ENCODE measurements at places on chromosomes 1 and 21.
A peak's percentile ranks its signal among the peaks of the same experiment; 100 is the strongest.

GRCh38 chr1:111184663-111185062 is 15.8 kb downstream of the DENND2D start:
- no peak for DNase-seq

DNA sequence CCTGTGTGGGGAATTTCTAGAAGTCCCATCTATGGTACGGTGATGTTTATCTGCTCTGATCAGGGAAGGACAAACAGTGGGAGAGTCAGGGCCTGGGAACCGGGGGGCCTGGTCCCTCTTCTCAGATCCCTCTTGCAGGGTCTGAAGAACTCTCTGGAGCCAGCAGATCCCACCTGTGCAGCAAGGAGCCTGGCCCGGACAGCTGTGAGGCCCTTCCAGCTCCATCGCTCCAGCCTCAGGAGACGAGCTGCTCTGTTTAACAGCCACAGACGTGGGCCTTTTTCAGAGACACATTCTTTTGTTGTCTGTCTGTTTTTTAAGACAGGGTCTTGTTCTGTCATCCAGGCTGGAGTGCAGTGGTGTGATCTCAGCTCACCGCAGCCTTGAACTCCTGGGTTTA is 14.5 kb downstream of the C1orf174 start:
- DNase-seq: no peak

- DNase-seq: no peak
Measured at GRCh38 chr1:185312361-185313138, 4.5 kb downstream of the IVNS1ABP start.

- DNase-seq: no peak
Measured at GRCh38 chr1:234999513-234999940, 129.1 kb downstream of the TOMM20 start.

GRCh38 chr1:204443871-204444581 is 32.4 kb upstream of the PPP1R15B start:
- DNase-seq: no peak

GRCh38 chr1:8015036-8015808 is 10.9 kb downstream of the ERRFI1 start:
- DNase-seq: no peak

GRCh38 chr1:53359225-53359933 is 31.5 kb upstream of the LRP8 start:
- DNase-seq: no peak

GRCh38 chr1:194043984-194044755 is 857.8 kb upstream of the B3GALT2 start:
- DNase-seq: no peak

- no peak for DNase-seq
Measured at GRCh38 chr1:25673962-25674806, 57.6 kb downstream of the MAN1C1 start.

DNA sequence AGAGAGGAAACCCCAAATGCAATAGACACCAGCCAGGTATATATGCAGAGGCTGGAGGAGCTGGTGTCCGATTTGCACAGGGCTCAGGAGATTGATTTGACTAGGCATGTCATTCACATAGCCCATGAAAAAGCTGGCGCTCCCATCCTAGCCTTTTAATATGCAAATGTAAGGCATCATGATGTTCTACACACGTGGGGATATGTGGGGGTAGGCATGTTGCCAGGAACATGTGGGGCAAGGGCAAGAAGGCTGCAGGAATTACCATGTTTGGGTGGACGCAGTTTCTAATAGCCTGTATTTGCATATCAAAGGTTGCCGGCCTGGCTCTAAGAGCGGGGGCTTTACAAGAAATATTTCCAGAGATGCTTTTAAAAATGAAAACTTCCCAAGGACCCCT is 11.7 kb upstream of the SH3GLB1 start:
- no peak for DNase-seq

- DNase-seq: no peak
Measured at GRCh38 chr1:185694081-185694480, 40.1 kb upstream of the HMCN1 start.

DNA sequence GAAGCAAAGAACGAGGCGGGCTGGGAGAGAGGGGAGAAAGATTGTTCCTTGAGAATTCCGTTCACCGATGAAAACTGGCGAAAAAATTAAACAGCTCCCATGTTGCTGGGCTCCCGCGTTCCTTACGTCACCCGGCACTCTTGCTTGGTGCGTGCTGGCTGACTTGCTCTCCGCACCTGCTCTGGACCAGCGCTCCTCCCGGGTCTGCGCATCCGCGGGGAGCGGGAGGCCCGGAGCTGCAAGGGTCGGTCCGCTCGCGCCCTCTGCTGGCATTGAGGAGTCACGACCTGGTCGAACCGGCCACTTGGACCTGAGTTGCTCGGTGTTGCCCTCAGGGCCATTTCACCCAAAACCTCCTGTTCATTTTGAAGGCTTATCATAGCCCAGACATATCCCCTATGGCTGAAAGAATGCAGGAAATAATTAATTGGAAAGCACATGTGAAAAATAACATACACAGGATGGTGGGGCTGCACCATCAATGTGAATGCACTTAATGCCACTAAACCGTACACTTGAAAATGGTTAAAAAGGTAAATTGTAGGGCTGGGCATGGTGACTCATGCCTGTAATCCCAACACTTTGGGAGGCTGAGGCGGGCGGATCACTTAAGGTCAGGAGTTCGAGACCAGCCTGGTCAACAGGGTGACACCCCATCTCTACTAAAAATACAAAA is 98.9 kb upstream of the BACE2 start:
- peak; percentile 13 for DNase-seq

- no peak for DNase-seq
Measured at GRCh38 chr1:64898107-64898861, 68.1 kb downstream of the JAK1 start.

GRCh38 chr1:185672719-185673360 is 61.4 kb upstream of the HMCN1 start:
- DNase-seq: no peak

- DNase-seq: no peak
Measured at GRCh38 chr1:222404710-222405109, 143.2 kb downstream of the HHIPL2 start.

GRCh38 chr1:61748566-61748965 is 6.3 kb downstream of the PATJ start:
- no peak for DNase-seq

DNA sequence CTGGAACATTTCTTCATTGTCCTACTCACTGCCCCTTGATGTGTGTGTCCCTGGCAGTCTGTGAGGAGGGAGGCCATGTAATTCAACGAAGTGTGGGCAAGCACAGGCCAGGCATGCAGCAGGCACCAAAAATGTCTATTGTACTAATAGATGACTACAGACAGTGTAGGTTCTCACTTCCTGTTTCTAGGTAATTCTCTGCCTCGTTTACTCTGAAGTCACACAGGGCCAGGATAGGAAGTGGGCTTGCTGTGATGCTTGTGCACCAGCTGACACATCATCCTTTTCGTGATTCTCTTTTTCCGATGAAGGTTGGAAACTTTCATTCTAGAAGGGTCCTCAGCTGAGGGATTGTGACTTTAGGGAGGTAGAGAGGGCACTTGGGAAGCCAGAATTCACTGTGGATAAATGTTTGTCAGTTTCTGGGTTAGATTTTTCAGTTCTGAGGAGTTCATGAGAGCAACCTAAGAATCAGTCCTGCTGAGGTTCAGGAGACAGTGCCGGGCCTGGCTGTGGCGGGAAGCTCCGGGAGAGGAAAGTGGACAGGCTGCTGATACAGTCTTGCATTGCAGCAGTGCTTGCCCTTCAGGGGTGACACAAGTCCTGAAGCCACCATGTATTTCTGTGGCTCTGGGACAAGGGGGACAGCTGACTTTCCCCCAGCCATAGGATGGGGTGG is 4.3 kb upstream of the CSF1 start:
- peak; percentile 16 for DNase-seq

DNA sequence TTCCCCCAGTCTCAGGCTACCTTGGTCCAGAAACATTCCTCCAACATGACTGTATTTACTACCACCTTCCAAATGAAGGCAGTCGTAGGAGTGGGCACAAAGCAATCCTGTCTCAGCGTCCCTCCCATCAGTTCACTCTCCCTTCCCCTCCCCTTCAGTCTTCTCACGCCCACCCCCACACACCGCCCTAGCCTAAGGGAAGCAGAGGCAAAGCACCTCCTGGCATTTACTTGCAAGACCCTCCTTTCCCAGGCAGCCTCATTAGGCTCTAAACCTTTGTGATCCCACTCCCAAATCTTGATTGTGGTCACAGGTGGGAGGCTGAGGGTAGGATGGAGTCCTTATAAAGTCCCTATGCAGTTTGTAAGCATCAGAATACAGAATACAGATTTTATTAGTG is 23.9 kb upstream of the LPAR3 start:
- no peak for DNase-seq

DNA sequence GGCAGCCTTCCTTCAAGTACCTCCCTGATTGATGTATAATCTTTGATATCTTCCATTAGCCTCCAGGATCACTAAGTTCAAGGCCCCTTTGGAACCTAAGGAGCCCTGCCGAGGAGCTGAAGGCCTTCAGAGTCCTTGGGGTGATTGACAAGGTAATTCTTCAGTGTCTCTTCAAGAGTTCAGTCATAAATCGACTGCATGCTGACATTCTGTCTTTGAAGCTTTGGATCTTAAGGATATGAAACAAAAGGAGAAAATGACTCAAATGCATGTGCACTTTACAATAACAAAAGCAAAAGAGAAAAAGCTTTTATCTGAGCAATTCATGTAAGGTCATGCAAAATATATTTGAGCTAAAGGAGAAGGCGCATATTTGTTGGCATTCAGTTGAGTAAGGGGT is 125.3 kb downstream of the RPS6KC1 start:
- DNase-seq: no peak

- no peak for DNase-seq
Measured at GRCh38 chr1:152876827-152877226, 1.3 kb upstream of the SMCP start.

DNA sequence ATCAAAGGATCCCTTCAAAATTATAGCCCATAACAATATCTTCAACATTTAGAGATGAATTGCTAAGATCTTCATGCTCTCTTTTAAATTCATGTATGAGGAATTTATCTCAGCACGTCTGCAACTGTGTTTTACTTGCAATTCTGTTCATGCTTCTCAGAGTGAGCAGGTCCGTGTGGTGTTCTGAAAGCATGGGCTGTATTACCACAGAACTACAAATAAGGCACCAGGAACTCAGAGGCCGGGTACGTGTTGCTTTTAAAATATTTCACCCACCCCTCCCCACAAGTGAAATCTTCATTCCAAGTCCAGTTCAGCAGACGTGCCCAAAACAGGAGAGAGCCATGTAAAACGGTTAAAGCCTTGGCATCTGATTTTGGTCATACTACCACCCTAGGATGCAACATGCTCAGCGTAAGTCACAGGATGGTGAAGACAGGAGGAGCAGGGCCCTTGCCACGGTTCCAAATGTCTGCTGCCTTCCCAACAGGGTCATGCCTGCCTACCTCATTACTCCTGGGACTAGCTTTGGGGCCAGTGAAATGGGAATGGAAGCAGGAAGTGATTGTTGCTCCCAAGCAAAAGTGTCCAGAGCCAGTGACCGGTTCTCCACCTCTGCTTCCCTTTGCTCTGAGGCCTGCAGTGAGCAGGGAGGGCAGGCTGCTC is 133.7 kb downstream of the PTPN14 start:
- no peak for DNase-seq

GRCh38 chr1:119646521-119647227 is 1.4 kb downstream of the ZNF697 start:
- no peak for DNase-seq

DNA sequence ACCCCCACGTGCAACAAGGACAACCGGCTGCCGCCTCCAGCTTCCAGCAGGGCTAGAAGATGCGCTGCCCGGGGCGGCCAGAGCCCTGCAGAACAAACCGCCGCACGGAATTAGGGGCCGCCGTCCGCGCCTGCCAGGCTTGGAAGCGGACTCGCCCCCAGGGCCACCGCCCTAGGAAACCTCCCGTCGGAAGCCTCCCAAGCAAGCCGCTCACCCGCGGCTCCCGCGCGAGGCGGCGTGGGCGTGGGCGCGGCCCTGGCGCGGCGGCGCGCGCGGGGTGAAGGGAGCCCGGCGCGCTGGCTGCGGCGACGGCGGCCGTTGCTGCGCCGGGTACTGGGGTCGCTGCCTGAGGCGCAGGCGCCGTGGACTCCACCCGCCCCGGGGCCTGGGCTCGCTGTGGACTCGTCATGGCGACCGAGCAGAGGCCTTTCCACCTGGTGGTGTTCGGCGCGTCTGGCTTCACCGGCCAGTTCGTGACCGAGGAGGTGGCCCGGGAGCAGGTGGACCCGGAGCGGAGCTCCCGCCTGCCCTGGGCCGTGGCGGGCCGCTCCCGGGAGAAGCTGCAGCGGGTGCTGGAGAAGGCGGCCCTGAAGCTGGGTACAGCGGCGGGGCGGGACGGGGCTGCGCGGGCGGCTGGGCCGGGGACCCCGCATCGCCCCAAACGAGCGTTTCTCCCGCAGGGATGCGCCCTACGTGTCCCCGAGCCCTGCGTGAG is at the start of gene SCCPDH:
Gene SCCPDH, plus strand, starts transcription at position 394 of the 715 bp plus-strand sequence. Its CDS starts 14 bp downstream, at position 408.
- DNase-seq: peak; percentile 64

GRCh38 chr21:36946949-36947356 is 19.5 kb downstream of the HLCS start:
- no peak for DNase-seq

GRCh38 chr1:109027841-109028240 is 14.1 kb downstream of the WDR47 start:
- DNase-seq: no peak

GRCh38 chr1:203362720-203363025 is 11.8 kb upstream of the FMOD start:
- DNase-seq: no peak

DNA sequence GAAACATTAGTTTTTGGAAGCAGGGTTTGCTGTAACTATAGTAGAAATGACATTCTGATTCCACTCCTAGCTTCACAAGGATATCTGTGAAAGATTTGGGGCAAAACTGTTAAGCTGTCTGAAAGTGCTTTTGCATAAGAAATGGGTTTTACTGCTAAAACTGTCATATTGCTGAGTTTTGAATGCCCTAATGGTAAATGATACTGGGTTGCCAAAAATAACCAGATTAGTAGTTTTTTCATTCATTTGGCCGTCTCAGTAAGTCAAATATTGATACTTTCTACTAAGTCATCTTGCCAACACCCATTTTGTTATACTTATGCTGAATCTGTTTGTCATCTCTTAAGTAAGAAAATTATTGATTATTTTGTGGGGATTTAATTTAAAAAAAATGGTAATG is 399 bp upstream of the PTPRC start:
- DNase-seq: no peak

GRCh38 chr1:233242827-233243483 is 52.6 kb downstream of the PCNX2 start:
- DNase-seq: no peak

GRCh38 chr21:33458861-33459260 is 20.9 kb downstream of the TMEM50B start:
- DNase-seq: no peak

DNA sequence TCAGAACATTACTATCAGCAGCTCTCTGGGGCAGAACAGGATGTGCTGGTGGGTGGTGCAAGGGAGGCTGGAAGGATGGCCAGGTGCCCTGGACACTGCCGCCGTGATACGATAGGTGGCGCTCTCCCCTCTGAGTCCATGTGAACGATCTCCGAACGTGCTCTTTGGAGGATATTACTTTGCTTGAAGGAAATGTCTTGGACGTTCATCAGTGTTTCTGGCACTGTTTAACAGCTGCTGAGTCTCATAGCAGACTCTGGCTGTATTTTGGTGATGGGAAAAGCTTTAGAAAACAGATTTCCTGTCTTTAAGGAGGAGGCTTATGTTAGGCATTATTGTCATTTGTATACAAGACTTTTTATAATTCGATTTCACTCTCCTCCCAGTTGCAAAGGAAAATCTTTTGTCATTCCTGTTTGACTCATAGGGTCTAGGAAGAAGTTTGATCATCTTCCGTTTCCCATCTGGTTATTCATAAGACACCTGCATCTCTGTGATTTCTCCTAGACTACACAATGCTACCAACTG is 386.2 kb upstream of the ADGRL2 start:
- DNase-seq: no peak

Data from stimulated activated CD4-positive, alpha-beta T cell treated with anti-CD3 and anti-CD28 coated beads, Interleukin-15, amount 100 ng/mL, for 1 hour (primary cell).